GM19239 (cell line): ENCODE measurements at places on chromosomes 13 and 19.
A peak's percentile ranks its signal among the peaks of the same experiment; 100 is the strongest.

DNA sequence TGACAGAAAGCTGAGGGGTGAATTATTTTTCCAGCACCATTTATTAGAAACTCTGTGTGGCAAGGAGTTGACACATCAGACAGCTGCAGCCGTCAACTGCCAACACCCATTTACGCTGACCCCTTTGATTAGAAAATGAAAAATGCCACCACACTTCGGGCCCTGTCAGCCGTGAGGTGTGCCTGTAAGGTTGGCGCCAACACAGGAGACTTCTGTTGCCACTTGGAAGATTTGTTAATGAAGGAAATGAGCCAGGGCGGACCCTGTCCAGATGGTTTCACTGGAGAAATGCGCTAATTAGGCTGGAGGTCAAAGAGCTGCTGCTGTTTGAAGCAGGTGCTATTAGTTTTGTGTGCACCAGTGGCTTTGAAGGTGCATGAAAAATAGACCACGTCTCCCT lies 297.5 kb downstream of the MTUS2 start:
- no peak for DNase-seq

- DNase-seq: no peak
Observed at GRCh38 chr19:18898607-18899408, 2.9 kb upstream of the CERS1 start.

DNA sequence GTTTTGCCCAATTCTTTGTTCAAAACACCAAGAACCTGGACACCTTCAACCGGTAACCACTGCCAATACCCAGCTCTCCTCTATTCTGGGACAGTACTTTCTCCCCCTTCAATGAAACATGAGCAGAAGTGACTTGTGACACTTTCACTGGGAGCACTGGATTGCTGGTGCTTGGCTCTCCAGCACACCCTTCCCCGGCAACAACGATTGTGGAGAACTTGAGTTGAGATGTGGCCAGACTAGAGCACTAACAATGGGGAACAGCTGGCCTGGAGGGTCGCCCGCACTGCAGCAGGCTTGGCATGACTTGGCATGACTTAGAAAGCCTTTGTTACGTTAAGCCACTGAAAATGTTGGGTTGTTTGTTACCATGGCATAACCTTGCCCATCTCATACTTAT lies 7.5 kb upstream of the B3GLCT start:
- DNase-seq: no peak

DNA sequence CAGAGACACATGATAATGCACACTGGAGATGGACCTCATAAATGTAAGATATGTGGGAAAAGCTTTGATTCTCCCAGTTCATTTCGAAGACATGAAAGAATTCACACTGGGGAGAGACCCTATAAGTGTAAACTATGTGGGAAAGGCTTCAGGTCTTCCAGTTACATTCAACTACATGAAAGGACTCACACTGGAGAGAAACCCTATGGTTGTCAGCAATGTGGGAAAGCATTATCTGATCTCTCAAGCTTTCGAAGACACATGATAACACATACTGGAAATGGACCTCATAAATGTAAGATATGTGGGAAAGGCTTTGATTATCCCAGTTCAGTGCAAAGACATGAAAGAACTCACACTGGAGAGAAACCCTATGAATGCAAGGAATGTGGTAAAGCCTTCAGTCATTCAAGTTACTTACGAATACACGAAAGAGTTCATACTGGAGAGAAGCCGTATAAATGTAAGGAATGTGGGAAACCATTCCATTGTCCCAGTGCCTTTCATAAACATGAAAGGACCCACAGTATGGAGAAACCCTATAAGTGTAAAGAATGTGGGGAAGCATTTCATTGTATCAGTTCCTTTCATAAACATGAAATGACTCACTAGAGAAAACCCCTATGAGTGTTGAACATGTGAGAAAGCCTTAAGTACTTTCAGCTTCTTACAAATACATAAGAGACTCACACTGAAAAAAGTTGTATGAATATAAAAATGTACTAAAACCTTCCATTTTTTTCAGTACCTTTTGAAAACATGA lies 14.7 kb downstream of the ZNF441 start:
- no peak for DNase-seq

GRCh38 chr13:43240278-43240677 lies 216.9 kb downstream of the DNAJC15 start:
- peak; percentile 18 for DNase-seq

- no peak for DNase-seq
Observed at GRCh38 chr13:111259058-111259457, 61.4 kb upstream of the TEX29 start.

GRCh38 chr19:38433268-38433733 lies at the start of gene RYR1:
RYR1 (plus strand) TSS chr19:38433691; CDS start chr19:38433830, 139 bp downstream.
- peak; percentile 65 for DNase-seq

DNA sequence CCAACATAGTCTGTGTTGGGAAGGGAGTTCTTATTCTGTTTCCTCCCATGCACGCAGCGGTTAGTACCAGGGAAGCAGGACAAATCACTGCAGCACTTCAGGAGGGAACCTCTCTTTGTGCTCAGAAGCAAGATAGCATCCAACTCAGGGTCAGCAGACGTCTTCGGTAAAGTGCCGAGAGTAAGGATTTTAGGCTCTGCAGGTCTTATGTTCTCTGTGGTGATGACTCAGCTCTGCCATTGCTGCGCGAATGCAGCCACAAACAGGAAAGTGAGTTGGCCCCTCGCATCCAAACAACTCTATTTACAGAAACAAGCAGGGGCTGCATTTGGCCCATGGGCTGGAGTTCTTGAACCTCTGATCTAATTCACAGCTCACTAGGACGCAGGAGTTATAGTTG lies 122.1 kb upstream of the SPATA13 start:
- no peak for DNase-seq

DNA sequence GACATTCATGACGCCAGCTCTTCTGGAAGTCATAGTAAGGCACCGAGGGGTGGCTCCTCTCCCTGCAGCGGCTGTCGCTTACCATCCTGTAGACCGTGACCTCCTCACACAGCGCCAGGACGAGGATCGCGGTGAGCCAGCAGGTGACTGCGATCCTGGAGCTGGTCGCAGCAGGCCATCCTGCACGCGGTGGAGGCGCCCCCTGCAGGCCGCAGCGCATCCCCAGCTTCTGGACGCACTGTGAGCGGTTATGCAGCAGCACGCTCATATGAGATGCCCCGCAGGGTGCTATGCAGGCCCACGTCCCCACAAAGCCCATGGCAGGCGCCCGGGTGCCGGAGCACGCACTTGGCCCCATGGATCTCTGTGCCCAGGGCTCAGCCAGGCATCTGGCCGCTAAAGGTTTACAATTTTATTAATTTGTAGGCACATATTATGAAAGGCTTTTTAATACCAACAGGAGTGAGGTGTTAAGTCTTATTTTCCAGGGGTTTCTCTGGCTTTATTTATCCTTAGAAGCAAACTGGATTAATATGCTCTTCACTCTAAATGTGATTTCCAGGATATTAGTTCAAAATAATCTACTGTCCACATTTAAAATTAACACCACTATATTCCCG lies 35.6 kb upstream of the PSPC1 start:
- no peak for DNase-seq

- DNase-seq: no peak
Observed at GRCh38 chr13:112963641-112964040, 5.4 kb upstream of the MCF2L start.

- DNase-seq: no peak
Observed at GRCh38 chr13:30585748-30586262, 31.9 kb upstream of the USPL1 start.

DNA sequence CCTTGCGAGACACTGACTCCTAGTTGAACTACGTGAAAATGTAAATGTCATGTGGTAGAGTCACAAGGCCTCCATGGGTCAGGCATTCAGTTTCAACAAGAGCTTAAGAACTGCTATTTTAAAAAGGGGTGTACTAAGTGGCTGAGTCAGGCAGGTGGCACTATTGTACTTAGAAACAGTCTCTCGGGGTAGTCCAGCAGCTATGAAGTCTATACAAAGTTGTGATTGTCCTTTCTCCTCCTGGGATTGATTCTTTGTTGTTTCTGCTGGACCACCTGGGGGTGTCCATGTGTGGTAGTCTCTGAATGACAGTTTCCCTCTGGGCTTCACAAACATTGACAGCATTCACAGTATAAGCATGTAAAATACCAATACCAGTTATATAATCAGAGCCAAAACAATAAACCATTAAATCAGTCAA lies 33.0 kb downstream of the UGGT2 start:
- DNase-seq: peak; percentile 9

- DNase-seq: no peak
Observed at GRCh38 chr19:33865306-33865705, 68.6 kb downstream of the KCTD15 start.

DNA sequence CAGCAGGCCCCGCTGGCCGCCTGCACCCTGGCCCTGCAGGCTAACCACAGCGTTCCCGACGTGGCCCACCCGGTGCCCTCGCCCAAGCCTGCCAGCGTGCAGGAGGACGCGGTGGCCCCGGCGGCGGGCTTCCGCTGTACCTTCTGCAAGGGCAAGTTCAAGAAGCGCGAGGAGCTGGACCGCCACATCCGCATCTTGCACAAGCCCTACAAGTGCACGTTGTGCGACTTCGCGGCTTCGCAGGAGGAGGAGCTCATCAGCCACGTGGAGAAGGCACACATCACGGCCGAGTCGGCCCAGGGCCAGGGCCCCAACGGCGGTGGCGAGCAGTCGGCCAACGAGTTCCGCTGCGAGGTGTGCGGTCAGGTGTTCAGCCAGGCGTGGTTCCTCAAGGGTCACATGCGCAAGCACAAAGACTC lies 72.1 kb downstream of the ZNF536 start:
- DNase-seq: no peak

DNA sequence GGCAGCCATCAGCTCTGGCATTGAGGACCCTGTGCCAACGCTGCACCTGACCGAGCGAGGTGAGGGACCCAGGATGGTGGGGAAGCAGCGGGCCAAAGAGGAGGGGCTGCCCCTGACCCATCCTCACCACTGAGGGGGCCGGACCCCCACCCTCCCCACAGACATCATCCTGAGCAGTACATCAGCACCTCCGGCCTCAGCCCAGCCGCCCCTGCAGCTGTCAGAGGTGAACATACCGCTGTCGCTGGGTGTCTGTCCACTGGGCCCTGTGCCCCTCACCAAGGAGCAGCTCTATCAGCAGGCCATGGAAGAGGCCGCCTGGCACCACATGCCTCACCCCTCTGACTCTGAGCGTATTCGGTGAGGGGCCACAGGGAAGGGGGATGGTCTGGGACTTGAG lies 7.3 kb downstream of the LENG1 start:
- no peak for DNase-seq

DNA sequence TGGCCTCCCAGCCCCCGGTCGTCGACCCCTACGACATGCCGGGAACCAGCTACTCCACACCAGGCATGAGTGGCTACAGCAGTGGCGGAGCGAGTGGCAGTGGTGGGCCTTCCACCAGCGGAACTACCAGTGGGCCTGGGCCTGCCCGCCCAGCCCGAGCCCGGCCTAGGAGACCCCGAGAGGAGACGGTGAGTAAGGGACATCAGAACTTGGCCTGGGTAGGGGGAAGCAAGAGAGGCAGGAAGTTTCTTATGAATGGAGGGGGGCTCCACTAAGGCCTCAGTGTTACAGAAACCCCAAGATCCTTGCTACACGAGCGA lies 2.9 kb downstream of the FOSB start:
- DNase-seq: no peak

- DNase-seq: no peak
Observed at GRCh38 chr13:90447034-90447733, 900.3 kb upstream of the MIR17HG start.

GRCh38 chr19:50534478-50534877 lies 20.8 kb upstream of the ASPDH start:
- DNase-seq: no peak
